Suppressor macrophage treated with lipopolysaccharide for 1 hour (primary cell): ENCODE measurements at places on chromosomes 1 and 21.

DNA sequence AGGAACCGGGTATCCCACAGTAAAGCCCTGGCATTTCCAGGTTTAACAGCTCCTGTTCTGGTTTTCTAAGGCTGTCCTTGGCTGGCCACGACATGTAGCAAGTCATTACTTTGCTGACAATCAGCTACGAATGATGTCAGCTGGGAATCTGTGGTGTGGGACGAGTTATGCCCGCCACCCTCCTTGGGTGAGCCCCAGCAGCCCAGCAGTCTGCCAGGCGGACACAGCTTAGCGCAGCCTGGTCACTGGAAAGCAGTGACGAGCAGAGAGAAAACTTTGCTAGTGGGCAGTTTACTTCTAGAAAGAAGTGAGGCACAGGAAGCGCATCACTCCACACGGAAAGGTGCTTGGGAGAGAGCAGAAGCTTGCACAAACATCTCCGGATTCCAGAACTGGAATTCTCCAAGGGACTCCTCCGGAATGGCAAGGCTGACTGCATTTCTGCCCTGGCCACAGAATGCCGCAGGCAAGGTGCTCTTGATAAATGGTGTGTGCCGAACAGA is 15.5 kb upstream of the ZNF436 start:
- no peak for DNase-seq

- DNase-seq: peak; percentile 76
These were observed 4.0 kb downstream of the S100A16 start for GRCh38 chr1:153608742-153609584.

GRCh38 chr1:203096566-203096965 is 10.8 kb upstream of the MYOG start:
- DNase-seq: no peak

- no peak for DNase-seq
These were observed 2.6 kb upstream of the C1orf141 start for GRCh38 chr1:67137307-67137753.
